Fibroblast of mammary gland (primary cell): ENCODE measurements at places on chromosomes 3 and 15.

DNA sequence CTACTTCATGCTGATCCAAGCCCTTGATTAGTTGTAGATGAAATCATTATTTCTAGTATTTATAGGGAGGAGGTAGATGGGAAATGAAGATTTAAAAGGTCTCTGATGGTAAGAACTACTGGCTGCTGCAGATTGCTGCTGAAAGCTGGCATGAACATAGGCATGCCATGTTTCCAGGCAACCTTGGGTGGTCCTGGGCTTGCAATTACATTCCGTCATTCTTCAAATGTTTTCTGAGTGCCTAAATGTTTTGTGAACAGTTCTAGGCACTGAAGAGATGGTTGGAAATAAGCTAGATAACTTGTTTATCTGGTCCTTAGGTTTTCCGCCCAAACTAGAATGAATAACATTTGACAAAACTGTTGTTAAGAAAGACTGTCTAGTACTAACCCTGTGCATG lies 95.8 kb downstream of the KCNAB1 start:
- no peak for DNase-seq

DNA sequence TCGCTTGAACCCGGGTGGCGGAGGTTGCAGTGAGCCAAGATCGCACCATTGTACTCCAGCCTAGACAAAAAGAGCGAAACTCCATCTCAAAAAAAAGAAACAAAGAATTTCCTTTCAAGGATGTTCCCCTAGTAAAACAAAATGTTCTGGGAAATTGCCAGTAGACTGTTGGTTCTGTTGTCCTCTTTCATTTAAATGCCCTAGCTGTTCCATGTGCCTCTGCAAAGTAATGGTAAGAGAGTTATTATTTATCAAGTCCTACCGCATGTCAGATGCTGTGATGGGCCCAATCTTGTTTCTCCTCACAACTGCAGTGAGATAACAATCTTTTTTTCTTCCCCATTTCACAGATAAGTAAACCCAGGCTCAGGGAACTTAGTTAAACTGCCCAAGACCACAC lies 254.3 kb upstream of the TPM1 start:
- DNase-seq: no peak

GRCh38 chr3:39208463-39209055 lies 16.2 kb upstream of the XIRP1 start:
- peak; percentile 65 for DNase-seq

DNA sequence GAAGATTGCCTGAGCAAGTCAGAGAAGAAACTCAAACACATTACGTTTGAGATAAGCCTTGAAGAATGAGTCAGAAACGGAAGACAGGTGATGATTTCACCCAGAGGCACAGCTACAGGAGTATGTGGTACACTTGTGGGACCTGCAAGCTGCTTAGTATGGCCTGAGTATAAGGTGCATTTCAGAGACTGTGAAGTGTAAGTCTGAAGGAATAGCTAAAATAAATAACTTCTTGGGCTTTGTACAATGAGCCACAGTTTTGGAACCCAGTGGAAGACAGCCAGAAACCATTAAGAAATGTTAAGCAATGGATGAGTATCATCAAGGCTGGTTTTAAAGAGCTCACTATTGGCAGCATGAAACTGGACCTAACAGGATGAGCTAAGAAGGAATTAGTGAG lies 826.2 kb downstream of the ROBO1 start:
- peak; percentile 95 for DNase-seq

- no peak for DNase-seq
These were observed 572.3 kb downstream of the PYDC2 start for GRCh38 chr3:192033246-192033645.

- DNase-seq: no peak
These were observed 180.5 kb downstream of the APBA2 start for GRCh38 chr15:29066310-29066709.

GRCh38 chr15:98900356-98900755 lies 107.2 kb downstream of the PGPEP1L start:
- DNase-seq: peak; percentile 59

DNA sequence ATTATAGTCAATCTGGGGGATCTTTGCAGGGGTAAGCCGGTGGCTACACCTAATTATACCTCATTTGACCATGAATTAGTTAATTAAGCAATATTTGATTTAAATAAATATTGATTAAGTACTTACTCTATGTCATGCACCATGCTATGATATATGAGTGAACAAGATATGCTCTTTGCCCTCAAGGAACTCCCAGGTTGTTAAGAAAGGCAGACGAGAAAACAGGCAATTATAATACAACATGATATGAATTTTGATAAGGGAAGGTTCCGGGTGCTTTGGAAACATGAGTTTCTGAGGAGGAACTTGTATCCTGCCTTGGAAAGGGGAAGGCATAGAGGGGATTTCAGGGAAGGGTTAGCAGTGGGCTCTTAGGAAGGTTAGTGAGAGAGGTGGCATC lies 412.9 kb downstream of the WDR72 start:
- DNase-seq: no peak
